ENCODE measurements at places on chromosomes 1 and 21.

DNA sequence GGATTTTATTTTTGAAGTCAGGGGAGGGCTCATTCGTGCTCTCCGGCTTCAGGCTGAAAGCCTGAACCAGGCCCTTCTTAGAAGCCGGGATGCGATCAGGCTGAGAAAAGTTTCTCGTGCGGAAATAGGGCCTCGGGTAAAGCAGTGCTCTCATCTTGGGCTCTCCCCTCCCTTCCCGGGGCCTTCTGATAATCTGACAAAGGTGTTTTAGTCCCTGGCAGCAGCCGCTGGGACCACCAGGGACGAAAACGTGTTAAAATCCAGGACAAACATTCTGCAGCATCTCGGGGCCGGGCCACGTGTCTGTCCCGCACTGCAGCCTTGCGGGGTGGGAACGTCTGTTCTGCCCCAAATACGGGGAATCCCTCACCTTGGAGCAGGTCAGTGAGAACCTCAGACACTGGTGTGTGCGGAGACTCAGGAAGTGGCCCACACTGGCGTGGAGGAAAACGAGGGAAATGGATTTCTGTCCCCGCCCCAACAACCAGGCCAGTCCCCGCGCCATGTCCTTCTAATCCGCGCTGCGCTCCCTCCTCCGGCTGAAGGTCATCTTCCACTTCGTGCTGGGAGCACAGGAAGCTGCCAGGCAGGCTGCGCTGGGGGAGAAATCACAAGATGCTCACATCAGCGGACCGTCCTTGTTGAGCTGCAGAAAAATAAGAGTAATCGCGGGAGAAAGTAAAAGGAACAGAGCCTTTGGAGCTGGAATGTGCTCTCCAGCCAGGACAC, 16.6 kb upstream of the AJAP1 start:
- no peak for DNase-seq

DNA sequence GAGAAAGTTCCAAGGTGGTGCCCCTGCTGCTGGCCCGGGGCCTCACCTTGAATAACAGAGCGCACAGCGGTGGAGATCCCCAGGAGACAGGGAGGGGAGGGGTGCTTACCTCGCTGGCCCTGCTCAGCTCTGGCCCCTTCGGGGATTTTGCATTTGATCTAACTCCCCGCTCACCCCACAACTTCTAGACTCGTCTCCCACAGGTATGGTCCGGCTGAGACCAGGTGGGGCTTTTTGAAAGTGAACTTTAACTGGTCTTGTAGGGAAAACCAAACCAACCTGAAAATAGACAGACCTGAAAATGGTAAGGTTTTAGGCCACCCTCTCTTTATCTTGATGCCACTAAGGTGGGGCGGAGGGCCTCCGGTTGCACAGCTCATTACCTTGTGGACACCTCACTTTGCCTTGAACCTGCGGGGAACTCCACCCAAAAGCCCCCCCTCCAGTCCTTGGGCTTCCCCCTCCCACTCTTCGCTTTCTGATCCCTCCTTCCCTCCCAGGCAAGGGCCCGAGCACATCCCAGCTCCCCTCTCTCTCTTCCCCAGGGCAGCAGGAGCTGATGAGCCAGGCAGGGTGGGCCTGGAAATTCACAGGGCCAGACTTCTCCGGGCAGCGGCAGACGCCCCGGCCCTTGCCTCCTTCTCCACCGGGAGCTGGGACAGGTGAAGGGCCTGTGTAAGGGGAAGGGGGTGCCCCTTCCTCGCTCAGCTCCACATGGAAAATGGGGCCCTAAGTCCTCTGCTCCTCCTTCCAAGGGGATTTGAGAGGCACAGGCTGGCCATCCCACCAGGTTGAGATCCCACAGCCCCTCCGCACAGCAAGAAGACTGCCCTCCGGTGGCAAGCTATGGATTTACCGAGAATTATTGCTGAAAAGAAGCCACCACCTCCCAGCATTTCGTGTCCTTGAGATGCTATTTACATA, 16.1 kb downstream of the TNFRSF8 start:
- no peak for DNase-seq

- no peak for DNase-seq
Measured at GRCh38 chr1:100347009-100347966, 5.0 kb upstream of the CDC14A start.

DNA sequence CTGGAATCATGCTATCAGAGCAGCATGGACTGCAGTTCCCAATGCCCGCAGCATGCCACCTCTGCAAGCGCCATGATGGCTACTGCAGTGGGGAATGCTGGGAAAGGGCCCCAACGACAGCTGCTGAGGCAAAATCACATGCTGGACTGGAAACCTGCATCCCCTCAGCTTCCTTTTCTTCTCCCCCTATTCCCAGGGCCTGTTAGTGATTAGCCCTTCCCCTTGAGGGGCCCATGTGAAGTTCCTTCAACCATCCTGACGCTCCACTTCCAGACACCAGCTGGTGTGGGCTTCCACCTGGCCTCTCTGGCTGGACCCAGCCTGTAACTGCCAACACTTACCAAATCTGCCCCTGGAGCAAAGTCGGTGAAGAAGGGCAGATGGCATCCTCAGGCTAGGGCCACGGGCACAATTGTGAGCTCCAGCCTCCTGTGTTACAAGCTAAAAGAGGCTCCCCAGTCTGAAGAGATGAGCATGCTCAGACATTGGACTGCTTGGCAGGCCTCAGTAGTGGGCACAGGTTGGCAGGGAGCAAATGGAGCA, 22.1 kb upstream of the SDC3 start:
- peak; percentile 89 for DNase-seq

DNA sequence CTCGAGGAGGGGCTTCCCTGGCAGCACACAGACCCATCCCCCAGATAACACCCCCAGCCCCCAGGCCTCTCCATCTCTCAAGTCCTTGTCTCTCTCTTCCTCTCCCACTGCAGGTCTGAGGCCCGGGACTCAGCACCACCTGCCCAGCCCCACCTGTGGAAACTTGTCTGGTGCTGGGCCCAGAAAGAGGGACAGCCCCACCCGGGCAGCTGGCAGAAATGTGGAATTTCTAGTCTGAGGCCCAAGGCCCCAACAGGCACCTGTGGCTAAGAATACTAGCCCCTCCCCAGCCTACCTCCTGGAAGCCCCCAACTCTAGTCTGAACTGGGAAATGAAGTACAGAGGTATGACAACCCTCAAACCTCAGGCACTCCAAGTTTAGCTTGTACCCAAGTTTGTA, 15.4 kb downstream of the TTC39A start:
- no peak for DNase-seq
